ENCODE measurements at places on chromosomes 2 and 18.

GRCh38 chr18:37598966-37599896 is 33.6 kb upstream of the CELF4 start:
- no peak for DNase-seq

GRCh38 chr2:178284613-178285286 is 90.4 kb downstream of the OSBPL6 start:
- no peak for DNase-seq

DNA sequence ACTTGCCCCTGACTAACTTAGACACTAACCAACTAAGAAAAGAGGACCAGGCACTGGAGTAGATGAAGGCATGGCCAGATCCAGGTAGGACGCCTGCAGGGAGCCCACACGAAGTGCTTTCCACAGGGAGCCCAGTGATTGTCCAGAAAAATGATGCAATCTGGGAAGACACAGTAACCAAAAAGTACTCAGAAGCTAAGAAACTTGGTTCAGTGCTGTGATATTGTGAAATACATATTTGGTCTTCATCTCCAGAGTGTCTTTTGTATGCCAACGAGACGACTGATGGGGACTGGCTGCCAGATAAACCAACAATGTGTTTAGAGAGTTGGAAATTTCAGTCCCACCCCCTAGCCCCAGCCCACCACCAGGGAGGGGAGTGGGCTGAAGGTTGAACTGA is 135.0 kb downstream of the SP3 start:
- no peak for DNase-seq

DNA sequence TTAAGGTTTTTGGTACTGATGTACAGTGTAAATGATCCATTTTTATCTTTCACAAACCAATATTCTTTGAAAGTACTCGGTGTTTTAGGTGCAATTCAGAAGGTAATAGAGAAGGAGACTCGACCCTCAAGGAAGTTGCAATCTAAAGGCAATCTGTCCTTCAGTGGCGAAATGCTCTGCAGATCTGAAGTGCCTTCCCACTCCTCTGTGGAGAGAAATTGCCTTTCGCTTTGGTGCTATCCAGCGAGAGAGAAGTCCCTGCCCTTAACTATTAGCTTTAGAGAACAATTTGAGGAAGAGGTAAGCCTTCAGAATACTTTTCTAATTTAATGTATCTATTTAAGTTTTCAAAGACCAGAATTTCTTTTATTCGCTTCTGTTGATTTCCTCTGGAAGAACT is 371.8 kb upstream of the FANCL start:
- DNase-seq: no peak

- no peak for DNase-seq
Measured at GRCh38 chr18:7779211-7779610, 212.1 kb downstream of the PTPRM start.

- no peak for DNase-seq
Measured at GRCh38 chr2:119304847-119305246, 61.8 kb downstream of the C2orf76 start.

- DNase-seq: no peak
Measured at GRCh38 chr18:3248062-3248657, 559 bp downstream of the MYL12A start.

DNA sequence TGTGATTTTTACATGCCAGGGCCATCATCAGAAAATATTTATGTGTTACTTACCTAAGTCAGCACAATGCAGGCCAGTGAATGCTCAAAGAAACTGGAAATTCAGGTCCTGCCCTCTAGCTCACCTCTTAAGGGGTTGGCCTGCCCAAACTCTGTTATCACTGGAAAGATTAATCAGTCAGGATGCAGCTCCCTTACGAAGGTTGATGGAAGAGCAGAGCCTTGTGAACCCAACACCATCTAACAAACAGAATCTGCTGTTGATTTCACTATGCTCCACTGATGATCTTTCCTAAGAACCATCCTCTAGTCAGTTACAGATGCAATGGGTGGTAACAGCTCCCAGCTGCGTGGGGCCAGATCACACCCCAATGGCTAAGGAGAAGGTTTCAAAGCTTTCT is 38.2 kb downstream of the SOX11 start:
- DNase-seq: no peak

- no peak for DNase-seq
Measured at GRCh38 chr18:53689886-53690285, 534.6 kb downstream of the MBD2 start.

DNA sequence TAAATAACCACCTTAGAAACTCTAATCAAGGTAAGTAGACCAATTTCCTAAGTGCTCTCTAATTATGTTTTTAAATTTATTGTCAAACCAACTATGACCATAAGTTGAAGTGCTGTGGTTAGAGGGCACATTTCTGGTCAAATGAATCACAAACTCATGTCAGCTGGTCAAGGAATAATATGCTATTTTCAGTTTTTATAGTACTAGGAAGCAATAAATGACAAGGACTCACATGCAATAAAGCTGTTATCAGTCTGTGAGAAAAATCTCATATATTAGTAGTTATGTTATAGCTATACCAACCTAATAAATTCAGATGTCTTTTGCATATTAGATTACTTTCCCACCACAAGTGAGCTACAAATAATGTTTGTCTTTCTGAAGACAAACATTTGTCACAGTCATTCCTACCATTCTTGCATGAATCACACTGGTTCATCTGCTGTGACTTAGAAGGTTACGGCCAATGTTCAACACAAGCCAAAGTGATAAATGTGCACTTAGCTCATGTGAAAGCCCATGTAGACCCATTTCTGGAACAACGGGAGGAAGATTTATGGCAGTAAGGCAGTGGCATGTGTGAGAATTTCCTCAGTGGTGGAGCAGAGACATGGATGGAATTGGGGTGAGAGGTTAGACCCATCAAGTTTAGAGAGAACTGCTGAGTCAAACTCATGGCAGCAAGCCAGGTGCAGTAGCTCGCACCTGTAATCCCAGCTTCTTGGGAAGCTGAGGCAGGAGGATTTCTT is 27.4 kb upstream of the CCNYL1 start:
- DNase-seq: no peak

DNA sequence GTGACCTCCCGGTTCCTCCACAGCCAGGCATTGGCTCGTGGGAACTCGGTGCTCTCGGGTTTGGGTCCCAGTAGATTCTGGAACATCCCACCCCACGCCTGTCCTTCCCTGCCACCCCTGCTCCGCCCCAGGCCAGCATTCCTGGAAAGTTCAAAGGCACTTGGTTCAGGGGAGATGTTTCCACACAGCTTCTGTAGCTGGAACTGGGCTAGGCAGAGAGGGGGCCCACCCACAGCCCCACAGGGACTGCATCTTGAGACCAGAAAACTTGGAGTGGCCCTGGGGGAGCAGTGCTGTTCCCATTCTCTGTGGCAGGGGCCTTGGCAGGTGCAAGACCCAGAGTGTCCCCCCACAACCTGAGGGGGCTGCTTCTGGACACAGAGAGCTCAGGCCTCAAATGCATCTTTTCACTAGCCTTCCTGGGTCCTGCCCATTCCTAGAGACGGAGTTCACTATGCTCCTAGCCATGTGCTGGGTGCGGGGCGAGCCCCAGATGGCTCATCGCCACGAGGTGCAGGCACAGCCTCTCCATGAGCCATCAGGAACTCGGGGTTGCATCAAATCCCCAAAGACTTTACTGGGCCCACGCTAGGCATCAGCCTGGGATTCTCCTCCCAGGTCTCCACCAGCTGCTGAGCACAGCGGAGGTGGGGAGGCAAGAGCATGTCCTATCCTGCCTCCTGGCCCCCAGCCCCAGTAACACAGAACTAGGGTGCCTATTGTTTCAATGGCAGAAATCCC is 68.7 kb downstream of the ZFP36L2 start:
- DNase-seq: no peak

GRCh38 chr2:232528746-232529460 is 2.9 kb downstream of the CHRND start:
- no peak for DNase-seq

DNA sequence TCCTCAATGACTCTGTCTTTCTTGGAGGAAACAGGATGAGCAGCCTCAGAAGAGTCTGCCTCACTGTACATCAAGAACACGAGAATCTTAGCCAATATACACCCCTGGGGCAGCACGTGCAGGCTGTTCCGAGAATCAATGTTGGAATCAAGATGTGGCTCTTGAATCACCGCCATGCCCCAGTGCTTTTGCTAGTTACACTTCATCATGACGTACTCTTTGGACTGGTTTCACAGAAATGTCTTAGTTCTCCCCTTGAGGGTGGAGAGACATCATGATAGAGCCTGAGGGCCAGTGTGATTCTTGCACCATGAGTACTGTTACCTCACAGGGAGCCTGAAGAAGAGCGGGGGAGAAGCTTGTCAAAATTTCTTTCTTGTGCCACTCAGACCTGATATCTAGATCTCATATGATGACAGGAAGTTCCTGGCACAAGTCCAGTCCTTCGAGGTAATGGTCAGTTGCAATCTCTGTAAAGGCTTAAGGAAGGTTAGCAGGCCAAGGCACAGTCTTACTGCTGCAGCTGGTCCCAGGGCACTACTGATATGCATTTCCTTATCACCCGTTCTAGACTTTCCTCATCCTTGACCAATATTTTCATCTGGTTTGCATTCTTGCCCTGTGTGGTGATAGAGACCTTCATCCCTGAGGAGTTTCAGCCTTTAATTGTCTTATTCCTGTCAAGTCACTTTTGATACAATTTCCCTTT is 28.2 kb upstream of the STAT4 start:
- no peak for DNase-seq

DNA sequence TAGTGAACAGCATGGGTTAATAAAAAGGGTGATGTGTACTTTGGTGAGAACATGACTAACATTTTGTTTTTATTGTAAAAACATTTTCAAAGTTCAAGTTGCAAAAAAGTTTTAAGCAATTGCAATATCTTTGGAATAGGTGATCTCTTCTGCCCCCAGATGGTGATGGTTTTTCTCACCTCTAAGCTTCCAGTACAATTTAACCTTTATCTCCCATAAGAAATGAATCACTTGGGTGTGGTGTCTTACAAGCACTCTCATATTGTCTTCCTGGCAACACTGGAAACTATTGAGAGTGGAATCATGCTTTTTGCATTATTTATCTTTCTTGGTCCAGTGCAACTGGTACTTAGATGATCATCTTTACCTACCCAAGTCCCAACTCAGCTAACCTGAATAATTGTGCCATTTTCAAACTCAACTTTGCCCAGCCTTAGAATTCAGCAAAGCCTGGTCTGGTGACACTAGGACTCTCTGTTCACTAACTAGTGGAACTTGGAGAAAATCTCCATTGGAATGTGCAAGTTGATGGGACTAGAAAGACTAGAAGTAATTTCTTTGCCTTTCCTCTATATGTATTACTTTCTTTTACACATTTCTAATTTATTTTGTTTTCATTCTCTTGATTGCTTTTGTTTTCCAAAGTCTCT is 964.7 kb upstream of the ZEB2 start:
- no peak for DNase-seq

DNA sequence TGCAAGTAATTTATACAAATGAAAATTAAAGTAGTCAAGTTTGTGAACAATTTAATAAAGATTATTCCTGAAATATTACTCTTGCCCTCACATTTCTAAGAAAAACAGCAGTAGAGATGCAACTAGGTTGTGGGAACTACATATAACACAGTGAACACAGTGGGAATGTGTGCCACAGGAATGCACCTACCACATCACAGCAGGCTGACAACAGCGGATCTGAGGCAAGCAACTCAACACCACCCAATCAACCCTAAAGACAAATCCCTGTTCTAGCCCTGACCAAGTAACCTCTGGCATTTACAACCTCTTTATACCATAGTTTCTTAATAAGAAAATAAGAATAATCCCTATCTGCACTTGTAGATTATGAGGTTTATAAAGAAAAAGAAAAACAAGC is 23.4 kb downstream of the MBOAT2 start:
- no peak for DNase-seq

All from ureter (tissue), 1 donor.